Breast epithelium (tissue), 4 donors: ENCODE measurements at places on chromosomes 2 and 18. TPM values are rescaled to one million over a fixed set of nuclear protein-coding genes. Genes with fewer than 3 reads are reported as not detected.

The NMUR1 gene
- total RNA-seq, result 3.8 TPM

DNA sequence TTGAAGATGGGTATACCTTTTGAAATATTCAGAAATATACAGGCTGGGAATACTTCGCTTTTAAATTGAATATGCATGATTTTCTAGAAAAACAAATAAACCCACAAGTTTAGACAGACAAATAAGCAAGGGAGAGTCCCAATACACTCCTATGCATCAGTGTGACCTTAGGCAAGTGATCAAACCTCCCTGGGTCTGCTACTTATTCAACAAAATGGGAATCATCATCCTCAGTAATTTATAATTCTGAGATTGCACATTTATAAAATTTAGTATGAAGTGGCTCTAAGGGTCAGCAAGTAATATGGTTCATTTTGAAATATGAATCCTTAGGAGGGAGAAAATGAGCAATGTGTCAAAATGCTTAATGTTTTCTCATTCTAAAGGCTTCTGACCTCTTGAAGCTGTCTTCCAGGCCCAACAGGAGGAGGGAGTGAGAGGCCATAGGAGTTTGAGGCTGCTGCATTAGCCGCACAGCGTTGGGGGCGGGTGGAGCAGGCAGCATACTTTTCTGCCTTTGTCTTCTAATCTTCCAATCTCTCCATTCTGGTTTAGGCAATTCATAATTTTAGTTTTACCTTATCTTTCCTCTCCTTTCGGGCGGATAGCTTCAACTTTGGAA, 155.1 kb downstream of the TRIB2 start:
- DNase-seq, result no peak

GRCh38 chr2:168736649-168737445, 65.6 kb upstream of the NOSTRIN start:
- DNase-seq, result no peak

The GNAL gene
- 7.5 TPM for total RNA-seq

DNA sequence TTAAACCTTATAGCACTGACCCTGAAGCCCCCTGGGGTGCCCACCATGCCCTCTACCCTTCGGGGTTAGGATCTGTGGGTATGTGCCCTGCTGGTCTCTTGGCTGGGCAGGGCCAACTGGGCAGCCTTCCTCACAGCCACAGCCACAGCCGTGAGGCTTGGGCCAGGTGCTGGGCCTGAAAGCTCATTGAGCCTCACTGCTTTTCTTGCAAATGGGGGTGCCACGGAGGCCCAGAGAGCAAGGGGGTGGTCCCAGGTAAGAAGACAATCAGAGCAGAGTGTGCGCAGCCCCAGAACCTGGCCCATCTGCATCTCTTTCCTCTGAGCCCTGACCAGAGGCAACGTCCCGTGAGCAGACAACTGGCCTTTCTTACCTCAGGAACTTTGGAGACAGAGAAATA, 34.7 kb downstream of the KCNF1 start:
- no peak for DNase-seq

DNA sequence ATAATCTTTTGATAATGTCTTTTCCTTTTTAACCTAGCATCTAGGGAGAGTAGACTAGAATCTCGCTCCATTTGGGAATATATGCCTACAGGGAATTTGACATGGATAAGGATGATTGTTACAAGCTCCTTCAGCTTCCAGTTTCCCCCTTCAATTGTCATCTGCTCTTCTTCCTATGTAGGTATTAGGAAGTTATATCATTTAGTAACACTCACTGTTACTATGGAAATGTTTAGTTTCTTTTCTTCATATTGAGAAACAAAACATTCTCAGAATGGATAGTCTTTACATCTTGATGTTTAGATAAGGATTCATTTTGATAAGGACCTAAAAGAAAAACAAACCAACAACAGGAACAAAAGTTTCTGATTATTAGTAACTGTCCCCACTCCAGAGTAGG, 127.6 kb downstream of the PHLPP1 start:
- DNase-seq, result no peak

DNA sequence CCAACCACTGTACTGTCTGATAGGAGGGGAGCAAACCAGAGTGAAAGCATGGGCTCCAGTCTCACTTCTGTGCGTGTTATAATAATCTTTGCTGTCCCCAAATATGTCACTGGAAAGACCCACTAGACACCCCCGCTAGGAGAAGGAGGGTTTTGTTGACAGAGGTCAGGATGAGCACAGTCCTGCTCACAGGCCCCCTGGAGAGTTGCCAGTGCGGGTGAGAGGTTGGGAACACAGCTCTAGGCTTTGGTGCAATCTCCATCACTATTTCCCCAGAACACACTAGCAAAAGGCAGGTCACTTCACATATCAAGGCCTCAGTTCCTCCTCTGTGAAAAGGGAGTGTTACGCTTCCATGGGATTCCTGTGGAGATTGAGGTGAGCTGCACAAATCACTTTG, 9.7 kb downstream of the XDH start:
- no peak for DNase-seq

DNA sequence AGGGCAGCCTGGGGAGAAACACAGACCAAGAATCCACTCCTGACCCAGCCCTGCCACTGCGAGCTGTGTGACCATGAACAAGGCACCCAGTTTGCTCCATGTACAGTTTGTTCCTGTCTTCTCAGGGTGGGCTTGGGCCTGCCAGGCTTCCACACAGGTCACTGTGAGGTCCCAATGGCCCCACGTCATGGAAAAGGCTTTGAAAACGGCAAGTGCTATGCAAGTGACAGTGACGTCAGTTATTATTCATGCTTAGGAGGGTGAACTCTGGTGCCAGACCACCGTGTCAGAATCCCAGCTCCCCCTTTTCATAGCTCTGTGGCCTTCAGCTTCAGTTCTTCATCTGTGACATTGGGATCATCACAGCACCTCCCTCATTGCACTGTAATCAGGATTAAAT, 87.1 kb downstream of the TNS1 start:
- no peak for DNase-seq

DNA sequence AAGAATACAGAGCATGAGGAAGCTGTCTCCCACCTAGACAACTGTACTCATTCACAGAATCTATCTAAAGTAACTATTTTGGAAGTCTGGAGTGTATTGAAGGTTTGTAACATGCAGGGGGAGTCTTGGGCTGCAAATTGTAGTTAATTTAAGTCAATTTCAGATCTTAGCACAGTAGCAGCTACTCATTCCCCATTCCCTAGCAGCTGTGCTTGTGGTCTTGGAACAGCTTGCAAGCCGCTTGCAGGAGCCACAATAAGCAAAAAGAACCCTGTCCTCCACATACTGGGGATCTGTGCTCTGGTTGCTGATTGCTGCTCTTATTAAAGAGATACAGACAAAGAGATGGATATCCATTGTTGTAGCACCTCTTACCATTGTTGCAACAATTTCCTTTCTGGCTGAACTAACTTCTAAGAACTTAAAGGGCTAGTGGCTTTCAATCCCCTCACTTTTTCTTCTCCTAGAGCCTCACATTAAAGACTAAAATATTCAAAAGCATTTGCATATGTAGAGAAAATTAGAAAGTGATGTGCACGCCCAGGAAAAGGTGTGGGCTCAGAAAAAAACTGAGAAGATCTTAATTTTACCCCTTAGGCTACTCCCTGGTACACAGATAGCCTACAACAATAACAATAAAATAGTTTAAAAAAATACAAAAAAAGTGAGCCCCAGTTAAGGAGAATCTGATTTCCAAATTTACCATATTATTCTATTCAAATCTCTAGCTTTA, 1775.1 kb upstream of the PIK3C3 start:
- no peak for DNase-seq

GRCh38 chr2:32622570-32623310, 5.1 kb upstream of the TTC27 start:
- DNase-seq, result no peak

- no peak for DNase-seq
These were observed 183.0 kb downstream of the AFF3 start for GRCh38 chr2:99959261-99960014.

- peak; percentile 68 for DNase-seq
These were observed 25.7 kb downstream of the NPPC start for GRCh38 chr2:231900486-231900942.

The INO80D gene
- total RNA-seq, result 19.3 TPM

DNA sequence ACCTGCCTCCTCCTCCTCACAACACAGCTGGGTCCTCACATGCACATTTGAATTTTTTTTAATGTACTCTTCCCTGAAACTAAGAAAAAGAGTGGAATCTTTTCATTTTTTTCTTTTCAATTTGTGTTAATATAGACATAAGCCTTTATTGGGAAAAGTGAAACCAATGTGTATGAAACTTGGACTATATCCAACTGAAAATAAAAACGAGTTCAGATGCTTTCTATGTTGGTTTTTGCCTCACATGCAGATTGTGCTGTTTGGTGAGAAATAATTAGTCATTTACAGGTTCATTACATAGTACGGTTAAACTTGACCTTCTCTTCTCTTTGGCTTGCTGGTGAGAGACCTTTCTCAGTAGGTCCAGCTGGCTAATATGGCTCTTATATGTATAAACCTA, 515.2 kb upstream of the FANCL start:
- DNase-seq, result no peak

GRCh38 chr2:83860320-83860719, 598.8 kb downstream of the SUCLG1 start:
- no peak for DNase-seq

GRCh38 chr2:107627926-107628325, 198.8 kb upstream of the RGPD4 start:
- no peak for DNase-seq

DNA sequence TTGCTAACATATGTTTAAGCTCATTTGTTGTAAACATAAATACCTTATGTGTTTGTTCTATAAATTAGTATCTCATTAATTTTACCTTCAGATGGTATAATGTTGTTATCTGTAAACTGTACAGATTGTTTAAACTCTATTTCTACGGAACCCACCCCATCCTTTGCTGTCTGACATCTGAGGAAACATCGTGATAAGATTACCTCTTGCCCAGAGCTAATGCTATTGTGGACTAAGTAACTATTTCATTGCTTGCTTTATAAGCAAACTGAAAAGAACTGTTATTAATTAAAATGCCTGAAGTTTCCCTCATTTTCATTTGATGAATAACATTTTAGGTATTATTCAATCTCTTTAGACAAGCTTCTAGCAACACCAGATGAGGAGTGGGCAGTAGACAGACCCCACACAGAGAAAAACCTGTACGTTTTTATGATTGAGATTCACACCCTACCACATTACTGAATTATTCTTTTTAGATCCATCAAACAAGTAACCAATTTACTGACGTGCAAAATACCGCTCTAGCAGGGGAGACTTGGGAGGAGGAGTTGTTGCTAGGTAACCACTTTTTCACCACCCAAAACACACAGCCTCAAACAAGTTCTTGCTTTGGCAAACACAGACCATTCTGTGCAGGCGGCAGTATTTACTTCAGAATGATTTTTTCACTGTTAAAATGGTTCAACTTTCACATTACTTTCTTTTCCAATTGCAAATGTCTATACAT, 1.9 kb upstream of the SYT4 start:
- DNase-seq, result no peak

DNA sequence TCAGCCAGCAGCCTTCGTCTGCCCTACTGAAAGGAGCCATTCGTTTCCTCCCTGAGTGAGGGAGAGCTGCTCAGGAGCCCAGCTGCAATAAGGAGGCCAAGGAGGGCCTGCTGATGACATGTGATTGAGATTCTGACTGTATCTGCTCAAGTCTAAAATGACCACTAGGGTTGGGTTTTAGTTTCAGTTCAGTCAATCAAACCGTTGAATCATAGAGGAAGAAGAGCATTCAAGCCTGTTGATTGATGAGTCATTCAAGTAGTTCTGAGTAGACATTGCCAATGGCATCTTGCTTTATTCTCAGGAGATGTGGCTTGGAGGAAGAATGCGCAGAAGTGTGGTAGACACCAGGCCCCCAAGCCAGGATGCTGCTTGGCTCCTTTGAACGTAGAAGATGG, 19.9 kb upstream of the BCL2L11 start:
- no peak for DNase-seq

DNA sequence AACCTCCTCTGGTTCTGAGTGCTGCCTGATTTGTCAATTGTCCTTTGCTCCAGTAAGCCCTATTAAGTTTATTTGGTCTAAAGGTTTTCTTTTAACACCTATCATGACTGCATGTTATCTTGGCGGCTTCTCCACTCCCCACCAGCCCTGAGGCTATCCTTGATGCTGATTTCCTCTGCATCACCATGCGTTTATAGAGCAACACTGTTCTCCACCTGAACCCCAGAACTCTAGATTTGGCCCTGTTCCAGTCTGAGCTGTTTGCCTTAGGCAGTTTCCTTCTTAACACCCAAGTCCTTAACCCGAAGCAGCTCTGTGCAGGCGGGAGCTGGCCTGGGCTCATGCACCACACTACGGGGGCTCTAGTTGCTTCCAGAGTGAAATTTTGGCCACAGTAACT, 98.2 kb upstream of the NPAS2 start:
- DNase-seq, result no peak

The UCN gene
- total RNA-seq, result 4.6 TPM

DNA sequence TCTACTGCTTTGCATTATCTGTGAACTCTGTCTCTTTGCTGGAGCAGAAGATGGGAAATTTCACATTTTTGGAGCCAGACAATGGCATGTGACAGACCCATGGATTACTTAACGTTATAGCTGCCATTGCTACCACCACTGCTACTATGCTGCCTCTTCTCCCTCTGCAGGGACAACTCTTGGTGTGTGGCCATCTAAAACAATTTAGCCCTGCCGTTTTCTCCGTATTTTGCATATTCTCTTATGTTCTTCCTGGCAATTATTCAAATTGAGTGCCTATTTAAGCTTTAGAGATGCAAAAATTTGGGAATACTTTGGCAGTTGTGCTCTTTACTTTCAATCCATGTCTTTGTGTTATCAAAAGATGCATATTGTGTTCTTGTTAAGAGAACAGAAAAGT, 386.8 kb downstream of the XIRP2 start:
- DNase-seq, result no peak

The NPHP1 gene
- total RNA-seq, result 7.2 TPM

The ITGA4 gene
- 11.7 TPM for total RNA-seq

DNA sequence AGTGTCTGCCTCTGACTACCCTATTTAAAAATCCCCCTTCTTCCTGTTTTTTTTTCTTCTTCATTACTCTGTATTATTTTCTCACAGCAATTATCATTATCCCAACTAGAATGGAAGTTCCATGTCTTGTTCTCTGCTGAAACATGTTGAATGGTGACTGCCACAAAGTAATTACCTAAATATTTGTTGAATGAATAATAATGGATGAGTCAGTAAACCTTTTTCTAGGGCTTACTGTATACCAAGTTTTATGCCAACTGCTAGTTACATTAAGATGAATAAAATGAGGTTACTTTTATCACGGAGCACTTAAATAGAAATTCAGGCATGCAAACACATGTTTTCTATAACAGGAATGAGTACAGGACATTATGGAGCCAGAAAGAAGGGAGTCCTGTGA, 490.6 kb downstream of the THSD7B start:
- DNase-seq, result no peak

The GKN1 gene
- not detected for total RNA-seq
